C1 segment of cervical spinal cord (tissue), 14 donors: ENCODE measurements at places on chromosomes 6 and 20.

DNA sequence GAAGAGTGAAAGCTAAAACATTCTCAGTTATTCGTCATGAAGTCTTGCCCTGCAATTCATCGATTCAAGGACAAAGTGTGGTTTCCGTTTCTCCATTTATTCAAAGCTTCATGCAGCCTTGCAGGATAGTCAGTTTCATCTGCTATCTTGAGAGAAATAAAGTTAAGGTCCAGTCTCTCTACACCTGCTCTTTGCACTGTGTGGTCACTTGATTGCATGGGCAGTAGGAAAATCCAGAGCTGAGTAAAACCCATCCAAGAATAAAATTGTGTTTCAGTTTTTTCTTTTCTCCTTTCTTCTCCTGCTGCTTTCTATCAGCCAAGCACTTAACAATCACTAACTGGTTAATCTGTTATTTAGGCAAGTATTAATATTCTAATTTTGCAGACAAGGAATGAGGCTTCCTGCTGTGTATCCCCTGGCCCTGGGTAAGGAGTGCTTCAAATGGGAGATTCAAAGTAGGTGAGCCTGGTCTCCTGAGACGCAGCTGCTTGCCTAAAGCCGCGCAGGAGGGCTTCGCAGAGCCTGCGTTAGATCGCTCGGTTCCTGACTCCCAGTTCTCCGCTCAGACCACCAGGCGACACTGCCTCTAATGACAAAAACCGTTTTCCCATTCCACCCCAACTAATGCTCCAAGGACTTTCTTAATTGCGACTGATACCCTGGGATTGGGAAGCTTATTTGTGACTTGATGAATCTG, 808.3 kb downstream of the TFAP2A start:
- no peak for DNase-seq

GRCh38 chr6:17120019-17120418, 18.2 kb downstream of the STMND1 start:
- DNase-seq: no peak

DNA sequence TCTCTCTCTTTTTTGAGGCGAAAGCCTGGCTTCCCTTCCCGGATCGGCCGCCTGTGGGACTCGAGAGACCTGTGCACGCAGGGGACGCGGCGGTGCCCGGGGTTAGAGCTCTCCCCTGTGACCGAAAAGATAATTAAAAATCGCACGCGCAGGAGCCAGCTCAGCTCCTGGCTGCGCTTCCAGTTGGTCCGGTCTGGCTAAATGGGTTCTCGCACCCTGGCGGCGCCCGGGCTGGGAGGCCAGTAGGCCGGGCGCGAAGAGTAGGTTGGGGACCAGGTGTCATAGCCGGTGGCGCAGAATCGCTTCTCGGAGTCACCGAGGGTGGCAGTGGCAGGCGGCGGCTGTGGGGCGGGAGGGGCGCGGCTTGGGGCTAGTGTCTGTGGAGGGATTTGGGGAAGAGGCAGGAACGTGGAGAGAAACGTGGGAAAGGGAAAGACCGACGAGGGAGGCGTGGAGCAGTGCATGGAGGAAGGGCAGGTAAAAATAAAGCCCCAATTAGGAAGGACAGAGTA, 41.9 kb upstream of the SUPT3H start:
- no peak for DNase-seq

- DNase-seq: no peak
Measured at GRCh38 chr20:17860301-17861197, 108.0 kb downstream of the SNX5 start.

- no peak for DNase-seq
Measured at GRCh38 chr20:51042657-51043247, 19.8 kb upstream of the KCNG1 start.

DNA sequence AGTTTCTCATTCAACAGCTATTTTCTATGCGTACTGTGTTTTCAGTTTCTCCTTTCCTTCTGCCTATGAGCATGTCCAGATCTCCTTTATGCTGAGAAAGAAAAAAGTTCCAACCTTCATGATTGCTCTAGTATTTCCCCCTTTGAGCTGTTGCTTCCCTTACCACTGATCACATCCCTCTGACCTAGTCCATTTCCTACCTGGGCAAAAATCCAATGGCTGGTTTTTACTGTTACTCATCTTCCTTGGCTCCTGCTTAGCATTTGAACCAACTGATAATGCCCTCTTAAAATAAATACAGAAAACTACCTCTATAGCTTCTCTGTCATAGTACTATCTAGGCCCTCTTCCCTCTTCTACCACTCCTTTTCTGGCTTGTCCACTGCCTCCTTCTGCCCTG, 6.0 kb downstream of the RFX6 start:
- no peak for DNase-seq

GRCh38 chr20:63351811-63352591, 9.1 kb downstream of the CHRNA4 start:
- DNase-seq: peak; percentile 55

DNA sequence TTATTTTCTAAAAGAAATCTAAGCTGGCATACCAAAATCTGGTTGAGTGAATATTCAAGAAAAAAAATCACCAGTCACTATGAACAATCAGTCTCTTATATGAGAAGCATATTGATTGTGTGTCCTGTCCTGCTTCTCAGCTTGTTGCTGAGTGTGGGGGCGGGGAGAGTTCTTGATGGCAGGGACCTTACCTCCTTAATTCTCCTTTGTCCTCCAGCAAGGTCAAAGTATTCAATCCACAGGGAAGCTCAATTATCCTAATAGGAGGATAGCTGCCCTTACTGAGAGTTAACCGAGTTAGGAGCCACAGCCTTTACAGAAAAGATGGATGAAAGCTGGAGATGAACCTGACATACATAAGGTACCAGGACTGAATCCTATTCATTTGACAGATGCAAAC, 154.0 kb downstream of the LY86 start:
- DNase-seq: no peak

DNA sequence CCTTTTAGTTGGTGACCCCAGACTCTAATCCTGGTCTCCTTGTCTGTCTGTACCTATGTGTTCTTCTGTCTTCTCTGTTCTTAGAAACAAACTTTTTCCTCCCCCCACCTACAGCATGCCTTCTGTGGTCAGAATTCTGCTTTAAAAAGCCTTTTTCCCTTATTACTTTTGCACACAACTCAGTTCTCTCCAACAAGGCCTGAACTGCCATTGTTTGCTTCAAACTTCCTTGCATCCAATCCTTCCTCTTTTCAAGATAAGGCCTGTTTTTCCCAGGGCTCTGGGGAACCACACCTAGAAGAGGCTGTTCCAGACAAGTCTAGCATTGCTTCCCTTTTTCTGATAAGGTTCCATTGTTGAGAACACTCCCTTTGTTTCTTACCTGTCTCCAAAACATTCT, 22.2 kb upstream of the NCOA3 start:
- no peak for DNase-seq

DNA sequence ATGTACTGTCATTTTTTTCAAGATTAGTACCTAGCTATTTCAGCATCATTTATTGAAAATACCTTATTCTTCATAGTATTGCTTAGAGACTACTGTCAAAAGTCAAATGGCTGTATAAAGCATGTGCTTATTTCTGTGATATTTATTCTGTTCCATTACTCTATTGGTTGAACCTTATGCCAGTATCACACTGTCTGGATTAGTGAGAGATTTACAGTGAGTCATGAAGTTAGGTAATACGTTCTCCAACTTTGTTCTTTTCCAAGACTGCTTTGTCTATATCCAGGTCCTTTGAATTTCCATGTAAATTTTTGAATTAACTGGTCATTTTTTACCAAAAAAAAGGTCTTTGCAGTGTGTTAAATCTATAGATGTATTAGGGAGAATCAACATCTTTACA, 18.6 kb upstream of the RNF217 start:
- DNase-seq: no peak
